ENCODE measurements at places on chromosomes 2 and 18.

- DNase-seq, result no peak
Observed at GRCh38 chr2:118442046-118442445, 353.8 kb downstream of the INSIG2 start.

- DNase-seq, result no peak
Observed at GRCh38 chr2:124319577-124319976, 294.5 kb downstream of the CNTNAP5 start.

GRCh38 chr2:172108587-172108930, 5.9 kb upstream of the DLX2 start:
- DNase-seq, result no peak

- DNase-seq, result no peak
Observed at GRCh38 chr2:195898505-195899191, 170.0 kb downstream of the DNAH7 start.

GRCh38 chr2:45724335-45724734, 72.9 kb downstream of the PRKCE start:
- DNase-seq, result no peak

DNA sequence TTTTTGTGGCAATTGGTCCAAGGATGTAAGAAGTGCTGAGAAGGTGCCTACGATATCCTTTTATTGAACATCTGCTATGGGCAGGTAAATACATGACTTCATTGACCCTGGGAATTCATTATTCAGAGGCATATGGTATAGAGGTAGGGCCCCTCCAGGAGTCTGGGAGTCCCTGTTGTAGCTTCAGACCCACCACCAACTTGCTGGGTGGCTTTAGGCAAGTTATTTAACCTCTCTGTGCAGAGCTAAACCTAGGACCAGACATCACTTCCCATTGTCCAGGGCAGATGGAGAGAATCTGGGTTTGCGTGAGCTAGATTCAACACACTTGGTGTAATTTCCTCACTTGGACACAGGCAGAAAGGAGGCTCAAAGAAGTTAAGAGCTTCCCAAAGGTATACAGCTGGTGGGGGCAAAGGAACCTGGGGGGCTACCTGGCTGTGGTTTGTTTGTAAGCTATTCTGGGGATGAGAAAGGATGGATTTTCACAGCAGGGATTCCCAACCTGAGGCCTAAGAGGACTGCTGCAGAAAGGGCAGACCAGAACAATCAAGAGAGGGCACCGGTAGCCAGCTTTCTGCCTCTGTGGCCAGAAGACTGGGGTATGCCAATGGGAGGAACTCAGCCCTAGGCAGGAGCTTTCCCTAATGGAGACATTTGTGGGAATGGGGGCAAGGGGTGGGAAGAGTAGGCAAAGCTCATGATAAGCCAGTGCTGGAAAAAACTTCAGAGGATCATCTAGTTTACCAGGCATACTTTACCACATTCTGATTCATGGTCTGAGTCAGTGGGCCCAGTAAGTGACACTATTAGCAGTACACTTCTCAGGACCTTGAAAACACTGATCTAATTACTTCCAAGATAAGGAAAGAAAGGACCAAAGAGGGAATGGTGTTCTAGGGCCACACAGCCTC, 102.7 kb upstream of the SMAD2 start:
- DNase-seq, result no peak

- no peak for DNase-seq
Observed at GRCh38 chr2:219565130-219566080, 5.9 kb downstream of the OBSL1 start.

DNA sequence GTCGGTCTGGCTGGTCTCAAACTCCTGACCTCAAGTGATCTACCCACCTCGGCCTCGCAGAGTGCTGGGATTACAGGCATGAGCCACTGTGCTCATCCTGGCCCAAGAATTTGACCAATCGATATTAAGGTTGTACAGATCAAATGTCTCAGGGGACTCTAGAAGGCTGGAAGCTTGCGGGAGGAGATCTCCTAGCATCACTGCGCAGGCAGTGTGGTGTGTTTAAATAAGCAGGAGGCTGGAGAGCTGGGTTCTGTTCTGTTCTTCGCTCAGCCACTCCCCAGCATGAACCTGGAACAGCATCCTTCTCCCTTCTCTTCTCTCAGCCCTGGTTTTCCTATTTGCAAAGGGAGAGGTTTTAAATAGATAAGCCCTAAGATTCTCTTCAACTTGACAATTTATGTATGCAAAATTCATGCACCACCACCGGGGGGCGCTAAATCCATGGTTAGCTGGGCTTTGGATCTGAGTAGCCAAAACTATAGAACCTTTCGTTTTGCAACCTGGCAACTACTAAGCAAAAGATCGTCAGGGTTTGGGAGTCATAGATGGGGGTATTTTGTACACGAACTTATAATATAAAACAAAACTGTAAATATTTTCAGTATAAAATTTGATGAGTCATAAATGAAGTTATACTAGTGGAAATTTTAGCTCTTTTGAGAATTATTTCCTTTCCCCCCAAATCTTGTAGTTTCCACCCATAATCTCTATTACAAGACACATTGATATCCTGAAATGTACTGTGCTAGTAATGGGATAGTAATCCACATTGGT, 60.6 kb downstream of the SLC16A14 start:
- DNase-seq, result no peak

GRCh38 chr2:215365184-215365658, 53.4 kb downstream of the ATIC start:
- DNase-seq, result no peak

DNA sequence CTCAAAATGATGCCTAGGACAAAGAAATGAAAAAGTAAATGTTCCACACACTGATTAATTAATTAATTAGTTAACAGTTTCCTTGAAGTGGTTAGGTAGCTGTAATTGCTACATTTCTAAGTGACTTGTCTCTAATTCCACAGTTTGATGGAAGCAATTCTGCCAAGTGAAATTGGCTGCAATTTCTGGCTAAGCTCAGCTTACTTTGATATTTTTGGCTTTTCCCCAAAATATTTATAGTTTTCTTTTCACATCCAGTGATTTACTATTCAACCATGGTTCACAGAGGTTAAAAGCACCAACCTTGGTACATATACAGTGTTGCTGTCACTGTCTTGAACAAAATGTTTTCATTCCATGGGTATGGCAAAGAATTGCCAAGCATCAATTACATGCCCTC, 459.5 kb upstream of the CDH20 start:
- DNase-seq, result no peak

DNA sequence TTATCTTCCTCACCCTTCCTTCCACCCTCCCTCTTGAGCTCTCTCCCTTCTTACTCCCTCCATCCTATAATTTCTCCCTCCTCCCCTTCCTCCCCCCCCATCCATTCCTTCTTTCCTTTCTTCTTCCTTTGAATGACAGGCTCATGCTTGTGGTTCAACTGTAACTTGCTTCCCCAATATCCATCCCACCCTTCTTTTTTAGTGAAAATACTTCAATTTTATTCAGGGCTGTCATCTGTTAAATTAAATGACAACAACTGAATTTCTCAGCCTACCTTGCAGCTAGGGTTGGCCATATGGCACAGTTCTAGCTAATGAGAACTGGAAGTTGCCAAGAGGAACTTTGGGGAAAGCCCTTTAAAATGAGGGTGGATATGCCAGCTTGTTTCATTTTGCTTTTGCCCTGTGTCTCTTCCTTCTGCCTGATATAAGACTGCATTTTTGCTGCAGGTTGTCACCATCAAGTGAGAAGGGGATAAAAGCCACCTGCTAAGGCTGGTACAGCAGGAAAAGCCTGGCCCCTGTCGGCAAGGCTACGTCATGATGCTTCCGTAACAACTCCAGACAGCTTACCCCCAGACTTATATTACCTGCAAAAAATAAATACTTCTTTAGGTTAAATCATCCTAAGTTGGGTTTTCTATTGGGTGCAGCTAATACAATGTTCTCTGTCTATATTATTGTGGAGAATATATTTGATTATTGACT, 121.8 kb downstream of the NXPH2 start:
- no peak for DNase-seq

DNA sequence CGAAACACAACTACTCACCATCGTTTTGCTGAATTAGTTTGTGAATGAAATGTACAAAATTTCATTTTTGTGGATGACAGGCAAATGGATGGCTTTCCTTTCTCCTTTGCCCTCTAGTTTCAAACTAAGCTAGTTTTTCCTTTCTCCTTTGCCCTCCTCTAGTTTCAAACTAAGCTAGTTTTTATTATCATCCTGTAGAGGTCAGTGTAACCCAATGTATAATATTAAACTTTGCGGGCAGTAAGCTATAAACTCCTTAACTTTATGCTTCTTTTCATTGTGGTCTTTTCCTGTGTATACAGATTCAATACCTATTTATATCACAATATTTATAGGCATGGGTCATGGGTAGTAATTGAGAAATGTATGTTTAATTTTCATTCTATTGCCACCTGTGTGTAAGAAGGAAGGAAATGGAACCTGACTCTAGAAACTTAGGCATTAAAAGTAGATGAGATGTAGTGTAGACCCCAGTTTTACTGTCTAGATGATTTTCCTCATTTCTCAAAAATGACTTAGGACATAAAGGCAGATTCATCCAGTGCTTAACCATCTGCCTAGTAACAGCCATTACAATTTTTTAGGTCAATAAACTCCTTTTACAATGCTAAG, 58.1 kb downstream of the MAP3K19 start:
- no peak for DNase-seq

- no peak for DNase-seq
Observed at GRCh38 chr2:176415937-176416499, 146.8 kb downstream of the MTX2 start.

DNA sequence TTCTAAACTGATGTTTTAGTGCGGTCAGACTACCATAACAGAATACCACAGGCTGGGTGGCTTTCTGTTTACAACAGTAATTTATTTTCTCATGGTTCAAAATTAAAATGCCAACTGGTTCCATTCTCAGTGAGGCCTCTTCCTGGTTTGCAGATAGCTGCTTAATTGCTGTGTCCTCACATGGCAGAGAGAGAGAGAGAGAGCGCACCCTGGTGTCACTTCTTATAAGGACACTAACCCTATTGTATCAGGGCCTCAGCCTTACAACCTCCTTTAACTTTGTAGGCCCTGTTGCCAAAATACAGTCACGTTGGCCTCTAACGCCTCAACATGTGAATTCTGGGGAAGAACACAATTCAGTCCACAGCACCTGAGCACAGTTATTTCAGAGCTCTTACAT, 37.5 kb upstream of the ZNF385B start:
- no peak for DNase-seq

DNA sequence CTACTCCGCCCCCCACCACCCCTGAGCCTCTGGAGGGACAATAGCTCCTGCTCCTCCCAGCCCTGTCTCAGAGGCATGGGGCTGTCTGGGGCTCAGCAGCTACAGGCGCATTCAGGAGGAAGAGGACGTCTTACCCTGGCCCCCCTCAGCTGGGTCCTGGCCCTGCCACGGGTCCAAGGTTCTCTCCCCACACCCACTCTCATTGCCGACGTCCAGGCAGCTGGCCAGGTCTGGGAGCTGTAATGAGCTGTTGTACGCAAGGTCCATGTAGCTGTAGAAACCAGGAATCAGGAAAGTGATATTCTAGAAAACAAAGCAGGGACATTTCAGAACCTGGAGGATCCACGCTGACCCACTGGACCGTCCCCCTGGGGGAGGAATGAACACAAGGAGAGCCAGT, 13.5 kb downstream of the PASK start:
- DNase-seq, result peak; percentile 34

DNA sequence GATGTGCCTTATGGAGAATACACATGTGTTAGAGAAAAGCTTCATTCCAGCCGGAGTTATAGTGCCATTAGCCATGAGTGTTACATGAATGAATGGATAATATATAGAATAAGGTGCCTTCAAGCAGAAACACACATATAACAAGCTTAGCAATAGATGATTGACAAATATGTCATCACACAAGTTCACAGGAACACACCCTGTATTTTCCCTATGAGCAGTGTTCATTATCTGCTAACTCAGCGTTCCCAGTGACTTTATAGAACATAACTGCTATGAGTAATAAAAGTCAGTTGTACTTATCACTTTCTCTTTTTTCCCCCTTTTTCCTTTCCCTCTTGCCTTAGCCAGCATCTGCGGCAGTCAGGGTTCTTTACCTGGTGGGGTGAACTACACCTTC, 65.1 kb downstream of the TIMM21 start:
- DNase-seq, result no peak

GRCh38 chr2:1157107-1157506, 206.5 kb downstream of the SNTG2 start:
- no peak for DNase-seq

GRCh38 chr2:100036026-100036425, 106.4 kb downstream of the AFF3 start:
- DNase-seq, result no peak

DNA sequence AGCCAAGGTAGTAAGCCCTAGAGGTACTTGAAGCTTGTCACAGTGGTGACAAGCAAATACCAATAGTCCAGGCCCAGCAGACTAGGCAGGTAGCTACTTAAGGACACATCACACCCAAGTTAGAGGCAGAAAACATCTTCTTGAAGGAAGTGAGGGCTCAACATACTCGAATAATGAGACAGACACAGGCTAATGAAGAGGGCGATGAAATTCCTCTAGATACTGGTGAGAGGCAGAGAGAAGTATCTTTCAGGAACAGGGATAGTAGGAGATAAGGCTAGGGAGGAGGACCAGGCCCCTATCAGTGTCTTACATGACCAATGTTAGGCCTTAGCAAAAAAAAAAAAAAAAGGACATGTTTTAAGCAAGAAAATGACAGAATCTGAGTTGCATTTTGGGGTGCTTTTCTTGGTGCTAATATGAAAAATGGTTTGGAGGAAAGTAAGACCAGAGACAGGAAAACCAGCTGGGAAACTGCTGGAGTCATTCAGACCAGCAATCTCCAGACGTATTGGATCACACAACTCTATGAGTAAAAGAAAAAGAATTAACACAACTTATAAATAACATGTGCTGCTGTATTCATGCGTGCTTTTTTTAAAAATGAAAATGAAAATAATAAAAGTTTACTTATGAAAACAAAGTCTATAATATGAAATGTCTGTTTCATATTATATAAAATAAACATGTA, 37.7 kb downstream of the COBLL1 start:
- DNase-seq, result no peak

- no peak for DNase-seq
Observed at GRCh38 chr18:55334875-55335274, 253.1 kb downstream of the TCF4 start.

DNA sequence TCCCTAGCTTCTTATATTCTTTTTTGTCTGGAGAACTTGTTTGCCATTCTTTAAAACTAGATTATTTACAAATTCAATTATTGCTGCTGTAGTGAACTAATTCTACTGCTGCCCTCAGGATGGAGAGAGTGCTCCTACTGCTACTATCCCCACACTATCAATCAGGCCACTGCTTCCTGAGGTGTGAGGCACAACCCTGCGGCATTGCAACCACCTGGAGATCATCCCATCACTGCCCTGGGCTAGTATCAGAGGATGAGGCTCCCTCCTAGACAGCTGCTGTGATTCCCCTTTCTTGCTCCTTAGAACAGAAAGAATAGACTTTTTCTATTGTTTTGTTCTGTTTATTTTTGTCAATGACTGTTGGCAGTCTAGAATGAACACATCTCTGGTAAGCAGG, 146.6 kb downstream of the CDH19 start:
- no peak for DNase-seq

DNA sequence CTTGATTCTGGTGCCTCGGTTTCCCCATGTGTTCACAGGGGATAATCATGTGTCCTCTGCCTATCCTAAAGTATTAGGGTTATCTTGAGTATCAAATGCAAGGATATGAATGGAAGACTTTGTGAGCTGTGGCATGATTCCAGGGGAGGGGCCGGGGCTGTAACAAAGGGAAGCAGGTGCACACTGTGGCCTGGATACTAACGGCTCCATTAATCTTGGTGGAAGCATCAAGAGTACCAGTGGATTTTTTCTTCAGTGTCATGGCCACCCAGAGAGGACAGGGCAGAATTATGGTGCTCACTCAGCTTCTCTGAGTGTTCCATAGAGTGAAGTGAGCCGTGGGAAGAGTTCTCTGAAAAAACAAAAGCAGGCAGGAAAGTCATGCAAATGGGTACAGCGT, 320.1 kb downstream of the ALK start:
- DNase-seq, result no peak

GRCh38 chr2:73033766-73034381, 37.6 kb downstream of the SFXN5 start:
- no peak for DNase-seq

Measured in cortex of kidney (tissue), 1 donor.